ENCODE measurements at places on chromosomes 3 and 15.

DNA sequence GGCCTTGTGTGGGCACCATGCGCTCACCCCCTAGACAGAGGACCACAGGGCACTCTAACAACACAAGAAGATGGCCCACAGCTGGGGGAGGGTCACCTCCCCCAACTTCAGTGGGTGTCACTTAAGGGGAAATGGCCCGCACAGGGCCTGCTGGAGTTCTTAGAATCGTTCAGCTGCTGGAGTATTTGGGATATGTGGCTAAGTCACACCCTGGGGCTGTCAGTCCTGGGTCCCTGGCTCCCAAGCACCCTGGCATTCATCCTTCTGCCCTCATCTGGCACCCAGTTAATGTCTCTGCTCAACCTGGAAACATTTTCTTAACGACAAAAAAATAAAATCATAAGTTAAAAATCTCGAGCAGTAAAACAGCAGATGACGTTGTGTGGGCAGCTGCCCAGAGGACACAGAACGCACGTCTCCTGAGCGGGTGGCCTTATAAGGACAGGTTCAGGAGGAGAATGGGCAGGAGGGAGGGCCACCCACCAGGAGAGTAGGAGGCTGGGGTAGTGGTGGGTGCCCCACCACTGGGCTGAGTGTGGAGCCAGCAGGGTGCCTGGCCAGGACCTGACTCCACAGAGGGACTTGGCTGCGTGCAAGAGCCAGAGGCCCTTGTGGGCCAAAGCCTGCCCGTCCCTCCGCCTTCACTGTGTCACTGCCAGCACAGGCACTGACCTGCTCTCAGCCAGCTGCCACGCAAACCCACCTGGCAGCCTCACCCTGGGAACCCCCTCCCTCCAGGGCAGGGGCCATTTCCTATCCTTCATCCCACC is 11.5 kb downstream of the KBTBD13 start:
- no peak for DNase-seq

DNA sequence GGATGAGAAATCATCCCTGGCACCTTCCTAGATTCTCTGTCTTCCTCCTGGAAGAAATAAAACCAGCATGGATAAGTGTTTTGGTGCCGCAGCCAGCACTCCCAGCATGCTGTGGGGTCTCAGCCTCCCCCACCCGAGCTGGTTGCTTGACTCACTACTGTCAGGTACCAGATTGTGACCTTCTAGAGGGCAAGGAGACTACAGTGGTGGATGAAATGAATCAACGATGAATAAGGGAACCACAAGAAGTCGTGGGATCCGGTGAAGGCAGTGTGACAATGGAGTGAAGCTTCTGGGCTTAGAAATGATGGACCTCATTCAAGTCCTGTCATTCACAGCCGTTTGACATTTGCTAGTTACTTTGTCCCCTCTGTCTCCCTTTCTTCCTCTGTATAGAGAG is 50.2 kb upstream of the SLCO3A1 start:
- DNase-seq = no peak

GRCh38 chr15:78308422-78309032 is 9.1 kb upstream of the SKIC8 start:
- no peak for DNase-seq

DNA sequence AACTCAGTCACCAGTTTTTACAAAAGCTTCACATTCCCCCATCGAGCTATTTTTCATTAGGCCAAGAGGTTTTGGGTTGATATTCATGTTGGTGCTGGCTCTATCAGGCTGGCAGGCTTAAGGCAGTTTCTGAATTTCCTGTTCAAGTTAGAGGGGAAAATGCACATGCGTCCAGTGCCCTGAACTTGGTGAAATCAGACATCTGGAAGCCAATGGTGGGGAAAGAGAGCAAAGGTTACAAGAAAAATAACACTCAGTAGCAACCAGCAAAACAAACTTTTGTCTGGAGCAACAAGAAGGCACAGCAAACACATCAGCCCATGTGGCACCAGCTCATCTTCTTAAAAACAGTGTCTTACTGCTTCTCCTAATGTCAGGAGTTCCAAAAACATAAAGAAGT is 155.6 kb upstream of the TSC22D2 start:
- DNase-seq = no peak

DNA sequence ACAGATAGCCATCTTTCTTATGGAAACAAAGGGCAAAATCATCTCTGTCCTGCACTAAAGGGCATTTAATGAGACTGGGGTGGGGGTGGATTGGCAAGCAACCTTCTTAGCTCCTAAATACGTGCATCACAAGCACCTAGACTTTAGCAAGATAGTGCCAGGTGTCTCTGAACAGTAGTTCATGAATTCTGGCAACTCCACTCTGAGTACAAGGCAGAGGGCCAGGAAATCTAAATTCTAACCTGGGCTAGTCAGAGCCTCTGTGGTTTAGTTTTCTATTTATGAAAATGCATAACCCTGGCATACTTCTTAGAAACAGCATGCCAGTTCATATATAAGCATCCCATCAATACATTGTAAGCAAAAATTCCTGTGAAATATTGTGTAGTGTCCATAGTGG is 788.5 kb downstream of the MCTP2 start:
- no peak for DNase-seq

DNA sequence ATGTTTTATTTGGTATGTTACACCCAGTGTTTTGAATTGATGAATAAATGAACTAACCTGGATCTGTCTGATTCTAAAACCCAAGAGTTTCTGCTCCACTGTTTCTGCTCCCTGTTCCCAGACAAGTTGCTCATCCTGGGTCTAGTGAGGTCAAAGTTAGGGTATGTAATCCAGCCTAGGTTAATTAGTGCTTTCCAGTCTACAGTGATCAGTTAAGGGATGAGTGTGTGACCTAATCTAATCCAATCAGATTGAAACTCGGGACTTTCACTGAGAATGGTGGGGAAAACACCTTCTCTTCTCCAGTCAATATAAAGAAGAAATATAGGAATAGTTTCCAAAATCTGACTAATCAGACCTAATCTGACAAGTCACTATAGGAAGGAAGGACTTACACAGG is 27.8 kb upstream of the RHCG start:
- no peak for DNase-seq

DNA sequence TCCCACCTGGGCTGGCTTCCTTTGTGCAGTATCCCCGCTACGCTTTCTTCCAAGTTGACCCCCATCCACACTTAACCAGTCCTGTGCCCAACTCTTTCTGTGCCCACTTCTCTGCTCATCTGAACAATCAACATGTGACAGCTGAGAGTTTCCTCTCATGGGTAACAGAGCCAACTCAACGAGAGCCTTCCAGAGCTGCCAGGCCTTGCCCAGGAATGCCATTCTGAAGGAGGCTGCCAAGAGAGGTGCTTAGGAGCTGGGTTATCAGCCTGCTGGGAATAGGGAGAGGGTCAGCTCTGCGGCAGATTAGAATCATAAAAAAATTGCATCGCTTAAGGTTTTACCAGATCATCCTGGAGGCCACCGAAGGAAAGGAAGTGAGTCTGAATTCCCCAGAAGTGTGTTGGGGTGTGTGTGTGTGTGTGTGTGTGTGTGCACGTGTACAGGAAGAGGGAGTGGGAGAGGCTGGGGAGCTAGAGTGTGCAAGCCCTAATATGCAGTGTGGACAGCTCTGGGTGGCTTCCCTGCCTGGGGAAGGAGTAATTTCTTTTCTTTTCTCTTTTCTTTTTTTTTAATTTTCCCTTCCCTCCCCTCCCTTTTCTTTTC is 66.7 kb downstream of the ITGA11 start:
- DNase-seq = no peak

DNA sequence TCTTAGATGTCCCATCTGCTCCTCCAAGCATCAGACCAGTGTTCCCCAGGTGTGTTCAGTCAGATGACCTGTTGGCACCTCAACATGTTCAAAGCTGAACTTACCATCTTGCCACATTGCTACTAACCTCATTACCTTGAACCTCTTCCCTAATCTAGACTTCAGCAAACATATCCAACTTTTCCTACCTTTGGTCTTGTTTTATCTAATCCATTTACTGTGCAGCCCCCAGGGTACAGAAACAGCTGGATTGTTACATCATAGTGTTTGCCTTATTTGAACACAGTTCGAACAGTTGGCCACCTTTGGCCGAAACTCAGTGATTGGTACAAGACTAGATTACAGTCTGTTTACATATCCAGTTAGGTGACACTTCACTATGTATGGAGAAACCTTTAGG is 36.1 kb upstream of the MCF2L2 start:
- DNase-seq = no peak

- DNase-seq = no peak
These were observed 257.5 kb downstream of the SHQ1 start for GRCh38 chr3:72590732-72591221.

DNA sequence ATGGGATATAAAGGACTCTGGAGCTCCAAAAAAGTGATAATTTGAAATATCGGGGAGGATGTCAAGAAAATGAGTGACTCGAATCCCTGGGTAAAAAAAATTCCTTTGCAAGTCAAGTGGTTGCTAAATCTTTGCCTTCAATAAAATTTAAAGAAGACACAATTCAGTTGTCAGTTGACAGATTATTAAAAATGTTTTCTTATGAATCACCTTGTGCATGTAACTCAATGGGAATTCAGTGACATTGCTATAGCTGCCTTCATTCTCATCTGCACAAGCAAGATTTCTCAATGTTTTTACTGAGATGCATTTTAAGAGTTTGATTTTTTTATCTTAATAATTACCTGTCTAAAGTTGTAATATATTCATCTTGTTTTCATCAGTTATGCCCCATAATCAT is 264.0 kb upstream of the IL12A start:
- DNase-seq = no peak

DNA sequence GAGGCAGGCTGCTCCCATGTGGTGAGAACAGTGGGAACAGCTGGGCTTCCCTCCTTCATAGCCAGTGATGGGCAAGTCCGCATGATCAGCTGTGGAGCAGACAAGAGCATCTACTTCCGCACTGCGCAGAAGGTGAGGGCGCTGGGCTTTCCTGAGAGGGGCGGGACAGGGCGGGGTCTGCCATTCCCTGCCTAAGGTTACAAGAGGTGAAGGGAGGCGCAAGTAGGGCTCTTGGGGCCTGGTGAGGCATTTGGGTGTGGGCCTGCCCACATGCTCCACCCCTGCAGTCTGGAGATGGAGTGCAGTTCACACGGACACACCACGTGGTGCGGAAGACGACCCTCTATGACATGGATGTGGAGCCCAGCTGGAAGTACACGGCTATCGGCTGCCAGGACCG is 10.6 kb upstream of the JMJD7 start:
- no peak for DNase-seq

- no peak for DNase-seq
These were observed 11.5 kb upstream of the CHAC1 start for GRCh38 chr15:40941528-40942336.

DNA sequence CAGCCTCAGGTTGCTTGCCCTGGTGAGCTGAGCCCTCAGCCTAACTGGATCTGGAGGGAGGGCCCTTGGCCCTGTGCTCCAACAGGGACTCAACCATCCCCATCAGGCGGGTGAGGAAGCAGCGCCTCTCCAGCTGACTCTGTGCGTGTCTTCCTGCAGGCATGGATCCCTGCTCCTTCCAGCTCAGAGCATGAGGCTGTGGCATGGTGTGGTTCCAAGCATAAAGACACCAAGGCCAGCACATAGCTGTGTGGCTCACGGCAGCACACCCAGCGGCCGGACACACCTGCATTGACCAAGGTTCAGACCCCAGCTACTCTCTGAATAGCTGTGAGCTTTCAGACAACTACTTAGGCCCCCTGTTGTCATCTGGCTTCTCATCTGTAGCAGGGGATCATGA is 131.0 kb upstream of the PLXNA1 start:
- no peak for DNase-seq

DNA sequence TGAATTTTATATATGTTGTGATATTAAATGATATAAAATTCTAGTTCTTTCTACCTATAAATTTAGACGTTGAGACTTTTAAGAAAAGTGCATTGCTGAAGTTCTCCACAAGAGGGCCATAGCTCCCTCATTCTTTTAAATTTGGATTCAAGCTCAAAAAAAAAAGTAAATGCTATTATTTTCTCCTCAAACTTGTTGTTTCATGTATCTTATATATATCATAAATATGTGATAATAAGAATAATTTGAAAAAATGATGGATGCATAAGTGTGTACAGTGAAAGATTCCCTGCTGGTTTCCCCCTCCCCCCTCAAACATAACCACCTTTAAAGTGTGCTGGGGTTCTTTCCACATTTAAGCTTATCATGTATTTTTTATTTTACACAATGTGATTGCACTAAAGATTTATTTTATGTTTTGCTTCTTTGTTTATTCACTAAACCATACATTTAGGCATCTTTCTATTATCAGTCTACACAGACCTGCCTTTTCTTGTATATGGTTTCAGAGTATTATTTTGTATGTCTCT is 769.4 kb upstream of the GOLIM4 start:
- no peak for DNase-seq

DNA sequence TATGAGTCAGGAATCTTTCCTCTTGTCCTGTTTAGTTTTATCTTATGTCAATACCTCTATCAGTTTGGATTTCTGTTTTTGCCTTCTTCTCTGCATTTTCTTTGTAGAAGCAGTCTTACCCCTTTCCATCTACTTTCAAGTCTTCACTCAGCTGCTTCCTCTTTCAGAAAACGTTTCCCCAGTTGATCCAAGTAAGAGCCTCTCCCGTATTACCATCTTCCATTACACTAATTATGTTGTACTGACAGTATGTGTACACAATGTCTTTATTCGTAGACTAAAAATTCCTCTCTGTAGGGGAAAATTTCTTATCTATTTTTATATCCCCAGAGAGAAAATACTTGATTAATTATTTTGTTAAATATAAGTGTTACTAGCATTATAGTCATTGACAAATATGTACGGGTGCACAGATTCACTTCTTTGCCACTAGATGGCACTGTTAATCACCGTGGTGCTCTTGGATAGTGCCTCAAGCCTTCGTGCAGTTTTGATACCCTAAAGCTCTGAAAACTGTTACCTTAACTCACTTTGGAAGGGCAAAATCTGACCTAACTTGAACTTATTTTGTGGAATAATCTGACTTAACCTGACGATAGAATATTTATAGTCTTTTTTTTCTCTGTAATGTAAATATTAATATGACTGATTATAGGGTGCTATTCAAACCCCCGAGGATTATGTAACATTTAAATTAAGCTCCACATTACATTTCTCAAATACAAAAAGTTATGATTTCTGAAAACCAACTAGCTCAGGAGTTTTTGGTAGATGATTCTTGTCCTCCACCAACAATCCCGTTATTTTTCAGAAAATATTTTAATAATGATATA is 74.2 kb upstream of the POU1F1 start:
- DNase-seq = no peak
